MG63 (cell line): ENCODE measurements at places on chromosomes 13 and 19.

DNA sequence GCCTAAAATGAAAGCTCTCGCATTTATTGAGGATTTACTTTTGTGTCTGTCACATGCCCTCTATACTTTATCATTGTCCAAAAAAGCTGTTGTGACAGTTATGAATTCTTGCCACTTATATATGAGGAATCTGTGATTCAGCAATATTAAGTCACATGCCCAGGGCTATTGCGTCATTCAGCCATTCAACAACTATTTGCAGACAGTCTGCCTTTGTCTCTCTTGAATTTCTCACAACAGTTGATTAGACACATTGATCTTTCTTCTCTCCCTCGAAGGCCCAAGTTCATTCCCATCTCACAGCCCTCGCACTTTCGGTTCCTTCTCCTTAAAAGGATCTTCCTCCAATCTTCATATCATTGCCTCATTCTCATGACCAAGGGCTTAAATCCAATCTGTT, 342.6 kb downstream of the MZT1 start:
- DNase-seq, result no peak

DNA sequence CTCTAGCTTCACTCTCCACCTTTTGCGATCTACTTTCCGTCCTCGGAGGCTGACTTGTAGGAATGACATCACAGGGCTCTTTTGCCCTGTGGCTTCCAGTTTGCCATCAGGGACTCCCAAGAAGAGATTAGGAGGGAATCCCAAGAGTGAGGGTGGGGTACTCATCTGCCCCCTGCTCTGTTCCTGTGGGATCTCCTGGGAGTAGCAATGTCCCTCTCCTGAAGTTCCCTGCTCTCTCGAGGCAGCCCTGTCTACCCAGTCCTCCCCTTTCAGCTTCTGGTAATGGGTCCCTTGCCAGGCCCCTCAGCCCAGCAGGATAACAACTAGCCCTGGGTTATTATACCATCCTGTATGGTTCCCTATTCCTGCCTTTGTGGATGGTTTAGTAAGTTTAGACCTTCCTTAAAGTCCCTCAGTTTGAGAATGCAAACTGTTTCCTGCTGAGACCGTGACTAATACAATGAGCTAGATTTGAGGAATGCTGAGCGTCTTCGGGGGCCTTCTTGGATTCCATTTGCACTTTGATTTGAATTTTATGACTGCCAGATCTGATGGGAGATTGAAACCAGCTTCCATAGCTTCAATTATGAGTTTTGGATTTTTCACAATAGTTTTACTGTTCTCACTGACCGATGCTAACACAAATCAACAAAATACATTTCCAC, 73.7 kb upstream of the IPO5 start:
- peak; percentile 54 for DNase-seq

DNA sequence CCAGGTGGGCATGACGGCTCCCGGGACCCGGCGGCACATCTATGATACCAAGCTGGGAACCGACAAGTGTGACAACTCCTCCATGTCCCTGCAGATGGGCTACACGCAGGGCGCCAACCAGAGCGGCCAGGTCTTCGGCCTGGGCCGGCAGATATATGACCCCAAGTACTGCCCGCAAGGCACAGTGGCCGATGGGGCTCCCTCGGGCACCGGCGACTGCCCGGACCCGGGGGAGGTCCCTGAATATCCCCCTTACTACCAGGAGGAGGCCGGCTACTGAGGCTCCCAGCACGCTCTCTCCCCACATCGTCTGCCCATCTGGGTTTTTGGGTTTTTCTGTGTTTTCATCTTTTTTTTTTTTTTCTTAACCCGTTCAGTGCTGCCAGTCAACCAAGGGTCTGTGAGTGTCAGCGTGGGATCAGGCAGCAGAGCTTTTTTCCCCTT, 2.3 kb upstream of the ABCA7 start:
- no peak for DNase-seq

DNA sequence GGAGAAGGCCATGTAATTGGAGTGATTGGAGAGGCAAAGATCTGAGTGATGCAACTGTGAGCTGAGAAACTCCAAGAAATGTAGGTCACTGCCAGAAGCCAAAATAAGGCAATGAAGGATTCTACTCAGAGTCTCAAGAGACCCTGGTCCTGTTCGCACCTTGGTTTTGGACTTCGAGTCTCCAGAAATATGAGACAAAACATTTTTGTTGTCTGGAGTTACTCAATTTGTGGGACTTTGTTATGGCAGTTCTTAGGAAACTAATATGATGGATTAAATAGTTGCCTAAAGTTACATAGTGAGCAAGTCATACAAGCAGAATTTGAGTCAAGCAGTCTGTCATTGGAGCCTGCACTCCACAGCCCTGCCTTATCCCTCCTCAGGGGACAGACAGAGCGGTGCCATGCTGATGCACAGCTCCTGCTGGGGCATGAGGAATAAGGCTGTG, 104.2 kb downstream of the ITGBL1 start:
- DNase-seq, result peak; percentile 45

GRCh38 chr19:38736036-38736412, 8.2 kb downstream of the CAPN12 start:
- no peak for DNase-seq

- DNase-seq, result no peak
These were observed 9.4 kb downstream of the NRTN start for GRCh38 chr19:5814123-5814851.

DNA sequence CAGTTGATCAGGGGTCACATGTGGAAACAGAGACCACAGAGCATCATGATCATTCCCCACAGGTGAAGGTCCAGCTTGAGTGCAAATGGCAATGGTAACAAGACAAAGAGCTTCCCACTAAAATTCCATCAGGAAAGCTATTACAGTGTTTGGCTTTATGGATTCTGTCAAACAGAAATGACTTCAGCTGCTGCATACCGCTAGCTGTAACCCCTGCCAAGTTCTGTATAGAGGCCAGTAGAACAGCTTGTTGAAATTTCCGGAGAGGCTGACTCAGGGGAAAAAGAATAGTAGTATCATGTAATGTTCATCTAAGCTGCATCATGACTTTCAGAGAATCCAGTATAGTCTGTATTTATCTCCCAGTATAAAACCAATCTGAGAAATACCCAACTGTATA, 1704.7 kb downstream of the SLITRK5 start:
- DNase-seq, result peak; percentile 74

- peak; percentile 64 for DNase-seq
These were observed 23.1 kb downstream of the GAS6 start for GRCh38 chr13:113840541-113841352.

DNA sequence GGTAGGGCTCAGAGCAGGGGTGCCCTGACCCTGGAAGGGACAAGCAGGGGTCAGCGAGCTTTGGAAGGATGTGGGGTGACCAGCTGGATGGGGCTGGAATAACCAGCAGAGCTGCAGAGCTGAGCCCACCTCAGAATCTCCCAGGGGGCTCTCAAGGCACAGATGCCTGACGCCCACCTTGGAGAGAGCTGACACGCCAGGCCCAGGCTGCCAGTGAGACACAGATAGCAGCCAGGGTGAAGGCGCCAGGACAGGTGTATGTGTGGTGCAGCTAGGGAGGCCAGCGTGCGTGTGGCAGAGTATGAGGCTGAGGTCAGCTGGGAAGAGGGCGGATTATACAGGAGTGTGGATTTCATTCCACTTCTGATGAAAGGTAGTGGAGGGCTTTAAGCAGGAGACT, 8.9 kb downstream of the AP1M1 start:
- DNase-seq, result no peak

GRCh38 chr13:26185720-26186117, 36.4 kb downstream of the RNF6 start:
- DNase-seq, result no peak

GRCh38 chr13:76758257-76758656, 127.9 kb downstream of the KCTD12 start:
- DNase-seq, result no peak

DNA sequence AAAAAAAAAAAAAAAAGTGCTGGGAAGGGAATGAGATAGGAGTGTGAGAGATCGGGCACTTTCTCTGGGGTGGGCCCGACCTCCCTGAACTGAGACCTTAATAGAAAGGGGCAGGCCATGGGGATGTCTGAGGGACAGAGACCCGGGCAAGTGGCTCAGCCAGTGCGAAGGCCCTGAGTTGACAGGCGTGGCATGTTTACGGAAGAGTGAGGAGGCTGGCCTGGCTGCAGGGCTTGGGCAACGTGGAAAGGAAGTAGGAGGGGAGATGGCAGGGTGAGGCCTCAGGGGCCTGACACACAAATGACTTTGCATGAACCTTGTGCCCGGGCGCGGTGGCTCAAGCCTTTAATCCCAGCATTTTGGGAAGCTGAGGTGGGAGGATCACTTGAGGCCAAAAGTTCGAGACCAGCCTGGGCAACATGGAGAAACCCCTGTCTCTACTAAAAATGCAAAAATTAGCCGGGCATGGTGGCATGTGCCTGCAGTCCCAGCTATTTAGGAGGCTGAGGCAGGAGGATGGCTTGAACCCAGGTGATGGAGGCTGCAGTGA, 13.9 kb downstream of the FCHO1 start:
- DNase-seq, result no peak
